ENCODE measurements at places on chromosomes 13 and 19. TPM values are rescaled to one million over a fixed set of nuclear protein-coding genes. Genes with fewer than 3 reads are reported as not detected.

KLK12 gene
- not detected for polyA plus RNA-seq

IZUMO4 gene
- polyA plus RNA-seq = 1.0 TPM

ZNF99 gene
- polyA plus RNA-seq = not detected

HIF3A gene
- polyA plus RNA-seq = not detected

RUVBL2 gene
- 213 TPM for polyA plus RNA-seq

OR7G3 gene
- polyA plus RNA-seq = not detected

PHLDB3 gene
- polyA plus RNA-seq = 12.0 TPM

IRGC gene
- polyA plus RNA-seq = not detected

ZNF154 gene
- polyA plus RNA-seq = not detected

CRB3 gene
- polyA plus RNA-seq = 4.5 TPM

ZNF98 gene
- not detected for polyA plus RNA-seq

URAD gene
- not detected for polyA plus RNA-seq

MISP3 gene
- polyA plus RNA-seq = 2.1 TPM

PGLYRP1 gene
- not detected for polyA plus RNA-seq

PLVAP gene
- polyA plus RNA-seq = not detected

ZNF625 gene
- polyA plus RNA-seq = not detected

NPAS1 gene
- polyA plus RNA-seq = 3.5 TPM

NR2C2AP gene
- 24.1 TPM for polyA plus RNA-seq

ACP4 gene
- polyA plus RNA-seq = not detected

NDUFA7 gene
- polyA plus RNA-seq = 29.0 TPM

DIAPH3 gene
- 10.8 TPM for polyA plus RNA-seq

STK24 gene
- polyA plus RNA-seq = 42.2 TPM

FREM2 gene
- not detected for polyA plus RNA-seq

ZNF540 gene
- polyA plus RNA-seq = 0.22 TPM

KL gene
- not detected for polyA plus RNA-seq

CDADC1 gene
- 4.3 TPM for polyA plus RNA-seq

KIRREL2 gene
- polyA plus RNA-seq = 0.21 TPM

ZNF708 gene
- polyA plus RNA-seq = 1.8 TPM

ZNF723 gene
- polyA plus RNA-seq = not detected

ZNF420 gene
- polyA plus RNA-seq = 5.4 TPM

B3GNT8 gene
- polyA plus RNA-seq = 0.20 TPM

KLHL1 gene
- not detected for polyA plus RNA-seq

PLPP2 gene
- polyA plus RNA-seq = 90.9 TPM

TMEM150B gene
- polyA plus RNA-seq = 0.45 TPM

CLDN10 gene
- not detected for polyA plus RNA-seq

POGLUT2 gene
- polyA plus RNA-seq = 5.3 TPM

LYL1 gene
- polyA plus RNA-seq = 0.39 TPM

IRS2 gene
- polyA plus RNA-seq = 3.9 TPM

OR10H1 gene
- polyA plus RNA-seq = not detected

Measured in A549 (cell line).